ENCODE measurements at places on chromosomes 1 and 21.

- peak; percentile 50 for DNase-seq
These were observed 65.4 kb downstream of the RUNX1 start for GRCh38 chr21:34983680-34984086.

DNA sequence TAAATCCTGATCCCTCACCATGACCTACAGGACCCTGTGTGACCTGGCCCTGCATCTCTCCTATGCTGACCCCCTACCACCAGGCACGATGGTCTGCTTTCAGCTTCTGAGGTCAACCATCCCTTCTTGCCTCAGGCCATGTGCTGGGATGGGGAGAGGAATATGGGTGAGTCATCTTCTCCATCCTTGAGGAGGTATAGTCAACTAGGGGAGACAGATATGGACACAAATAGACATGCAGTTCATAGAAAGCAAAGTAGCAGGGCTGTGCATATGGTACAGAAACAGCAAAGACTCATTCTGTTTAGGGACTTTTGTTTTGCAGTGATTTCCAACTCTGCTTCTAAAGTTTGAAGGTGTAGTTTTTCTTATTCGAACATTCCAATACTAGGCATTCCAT is 250.8 kb upstream of the FGGY start:
- no peak for DNase-seq

DNA sequence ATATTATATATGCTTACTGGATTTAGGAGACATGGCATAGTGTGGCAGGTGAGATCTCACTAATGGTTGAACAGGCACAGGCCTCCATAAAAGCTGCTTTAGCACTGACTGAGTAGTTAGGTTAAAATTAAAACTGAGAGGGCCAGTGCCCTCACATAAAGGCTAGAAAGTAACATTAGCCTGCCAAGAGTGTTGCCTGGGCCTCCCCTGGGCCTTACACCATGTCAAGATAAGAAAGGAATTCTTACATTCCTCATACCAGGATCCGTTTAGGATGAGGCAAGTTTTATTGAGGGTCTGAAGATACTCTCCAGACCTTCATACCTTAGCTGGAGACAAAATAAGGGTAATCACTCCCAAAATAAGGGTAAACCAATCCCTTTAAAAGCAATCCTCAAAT is 1011.8 kb downstream of the PLA2G4A start:
- no peak for DNase-seq

- DNase-seq: no peak
These were observed at the start of gene SDC3 for GRCh38 chr1:30908696-30909364. TSS of gene SDC3 (minus strand) at chr1:30908758. CDS start at chr1:30908586, 172 bp downstream.

GRCh38 chr1:80533093-80533492 is 1267.6 kb upstream of the ADGRL2 start:
- no peak for DNase-seq

GRCh38 chr1:1079408-1080121 is 5.5 kb upstream of the RNF223 start:
- DNase-seq: no peak

GRCh38 chr1:7296968-7297367 is 474.1 kb upstream of the VAMP3 start:
- DNase-seq: no peak

- no peak for DNase-seq
These were observed 37.0 kb upstream of the ATP6V1G3 start for GRCh38 chr1:198577444-198577843.

DNA sequence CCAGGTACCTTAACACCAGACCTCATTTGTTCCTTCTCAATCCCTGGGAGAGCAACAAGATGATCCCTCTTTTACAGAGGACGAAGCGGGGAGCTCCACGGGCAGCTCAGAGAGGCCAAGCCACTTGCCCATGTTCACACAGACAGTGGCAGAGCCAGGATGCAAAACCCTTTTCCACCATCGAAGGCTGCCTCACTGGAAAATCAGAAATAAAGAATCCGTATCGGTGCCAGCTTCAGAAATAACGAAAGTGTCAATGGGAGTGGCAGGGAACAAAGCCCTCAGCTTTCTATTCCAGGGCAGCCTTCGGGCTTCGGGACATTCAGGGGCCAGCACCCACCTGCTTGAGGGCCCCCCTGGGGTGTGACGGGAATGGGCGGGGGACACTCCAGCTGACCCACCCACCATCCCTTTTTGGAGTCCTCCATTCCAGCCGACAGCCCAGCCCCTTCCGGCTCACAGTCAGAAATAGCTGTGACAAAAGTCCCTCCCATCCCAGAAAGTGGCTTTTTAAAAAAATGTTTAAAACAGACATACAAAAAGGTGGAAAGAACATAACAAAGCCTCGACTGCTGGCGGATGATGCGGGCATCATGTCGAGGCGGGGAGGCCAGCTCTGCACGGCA is 6.0 kb downstream of the IFFO2 start:
- DNase-seq: no peak

DNA sequence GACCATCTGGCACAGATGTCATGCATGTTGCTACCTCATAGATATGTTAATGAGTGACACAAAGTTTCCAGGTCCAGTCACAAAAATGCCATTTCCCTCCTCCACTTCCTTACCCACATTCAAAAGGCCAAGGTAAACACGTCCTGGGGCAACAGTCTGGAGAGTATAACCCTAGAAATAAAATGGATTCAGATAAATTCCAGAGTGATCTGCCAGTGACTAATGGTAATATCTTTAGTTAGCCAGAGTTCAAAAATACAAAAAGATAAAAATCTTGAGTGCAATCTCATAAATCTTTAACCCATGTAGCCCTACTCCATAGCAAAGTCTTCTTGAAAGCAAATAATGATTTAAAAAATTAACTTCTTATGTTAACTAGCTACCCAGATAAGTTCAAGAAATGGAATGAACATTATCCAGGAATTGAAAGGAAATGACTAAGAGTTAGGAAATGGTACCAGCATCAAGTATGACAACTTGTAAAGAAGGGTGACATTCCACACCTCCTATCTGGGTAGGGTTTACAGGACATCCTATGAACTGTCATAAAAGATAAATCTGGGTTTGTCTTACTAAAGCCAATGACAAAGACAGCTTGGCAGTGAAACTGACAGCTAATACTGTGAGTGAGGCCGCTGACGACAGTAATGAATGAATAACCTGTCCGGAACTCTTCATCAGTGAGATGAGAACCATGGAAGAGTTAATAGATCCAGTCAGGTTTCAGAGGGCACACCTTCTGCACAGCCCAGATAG is 18.1 kb downstream of the RGS2 start:
- no peak for DNase-seq

DNA sequence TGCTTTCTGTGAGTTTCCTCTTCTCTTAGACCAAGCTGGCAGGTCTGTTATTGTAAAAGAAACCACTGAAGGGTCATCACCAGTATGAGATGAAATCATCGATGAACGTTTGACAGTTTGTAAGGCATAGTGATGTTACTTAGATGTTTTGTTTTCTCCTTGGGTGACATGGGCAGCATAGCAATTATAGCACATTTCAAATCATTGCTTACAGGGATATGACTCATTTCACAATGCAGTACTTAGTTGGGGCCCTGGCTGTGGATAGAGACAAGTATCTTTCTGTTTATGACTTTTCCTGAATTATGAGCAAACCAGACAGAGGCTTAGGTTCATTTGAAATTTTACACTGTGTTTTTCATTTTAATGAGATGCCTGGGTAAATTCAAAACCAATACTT is 313.0 kb downstream of the RWDD3 start:
- DNase-seq: no peak

DNA sequence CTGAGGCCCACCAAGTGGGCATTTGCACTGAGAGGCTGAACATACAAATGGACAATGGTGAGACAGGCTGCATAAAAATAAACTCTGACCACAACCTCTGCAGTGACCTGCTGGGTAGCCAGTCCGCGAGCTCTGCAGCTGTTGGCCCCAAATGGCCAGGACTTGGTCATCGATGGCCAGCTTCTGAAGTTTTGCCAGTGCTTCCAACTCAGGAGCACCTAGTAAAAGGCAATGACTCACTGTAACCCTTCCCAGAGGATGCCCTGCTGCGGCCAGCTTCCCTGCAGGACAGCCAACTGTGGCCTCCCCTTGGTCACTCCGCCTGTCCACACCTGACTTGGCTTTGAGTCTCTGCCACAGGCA is 185.4 kb downstream of the DYRK1A start:
- no peak for DNase-seq

DNA sequence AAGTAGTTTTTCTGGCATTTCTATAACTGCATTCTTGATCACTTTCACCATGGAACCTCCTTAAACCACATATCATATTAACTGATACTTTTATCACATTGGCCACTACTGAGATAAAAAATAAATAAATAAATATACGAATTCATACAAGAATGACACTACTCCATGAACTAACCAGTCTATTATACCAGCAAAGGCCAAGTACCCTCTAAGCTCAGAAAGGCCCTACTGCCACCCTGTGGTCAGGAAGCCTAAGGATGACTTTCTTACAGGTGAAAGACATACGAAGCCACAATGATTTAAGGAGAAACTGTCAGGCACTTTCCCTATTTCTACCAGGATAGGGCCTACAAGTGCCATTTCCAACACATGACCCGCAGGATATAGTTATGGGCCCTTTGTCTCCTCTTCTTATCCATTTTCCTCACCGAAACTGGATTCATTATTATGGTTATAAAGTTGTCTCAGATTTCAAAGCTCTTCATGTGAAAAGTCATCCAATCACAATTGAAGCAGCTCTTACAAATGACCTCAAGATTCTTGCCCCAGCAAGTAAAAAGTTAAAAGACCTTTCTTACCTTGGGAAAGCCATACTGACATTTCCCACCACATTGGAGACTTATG is 23.9 kb downstream of the DNAJC8 start:
- peak; percentile 22 for DNase-seq

- no peak for DNase-seq
These were observed 234.1 kb downstream of the NFIA start for GRCh38 chr1:61316493-61316892.

DNA sequence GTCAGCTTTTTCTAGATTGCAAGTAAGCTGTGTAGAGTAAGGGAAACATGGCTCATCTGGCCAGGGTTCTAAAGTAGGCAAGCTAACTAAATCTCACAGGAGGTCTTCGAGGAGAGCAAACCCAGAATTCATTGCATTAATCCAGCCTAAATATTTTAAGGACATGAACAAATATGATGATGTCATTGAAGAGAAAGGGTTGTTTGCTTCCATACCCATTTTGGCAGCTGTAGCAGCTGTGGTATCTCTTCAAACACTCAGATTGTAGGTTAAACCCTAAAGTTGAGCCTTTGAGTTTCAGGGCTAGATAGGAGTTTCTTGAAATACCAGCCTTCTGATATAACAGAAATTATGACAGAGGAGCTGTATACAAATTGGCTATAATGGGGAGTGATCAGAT is 200.5 kb upstream of the C1orf105 start:
- DNase-seq: no peak

- DNase-seq: no peak
These were observed 27.4 kb downstream of the KCNN3 start for GRCh38 chr1:154842635-154843034.

GRCh38 chr1:11783556-11783955 is 21.6 kb downstream of the C1orf167 start:
- no peak for DNase-seq

- DNase-seq: no peak
These were observed 2.1 kb downstream of the CLCA1 start for GRCh38 chr1:86470859-86471258.

DNA sequence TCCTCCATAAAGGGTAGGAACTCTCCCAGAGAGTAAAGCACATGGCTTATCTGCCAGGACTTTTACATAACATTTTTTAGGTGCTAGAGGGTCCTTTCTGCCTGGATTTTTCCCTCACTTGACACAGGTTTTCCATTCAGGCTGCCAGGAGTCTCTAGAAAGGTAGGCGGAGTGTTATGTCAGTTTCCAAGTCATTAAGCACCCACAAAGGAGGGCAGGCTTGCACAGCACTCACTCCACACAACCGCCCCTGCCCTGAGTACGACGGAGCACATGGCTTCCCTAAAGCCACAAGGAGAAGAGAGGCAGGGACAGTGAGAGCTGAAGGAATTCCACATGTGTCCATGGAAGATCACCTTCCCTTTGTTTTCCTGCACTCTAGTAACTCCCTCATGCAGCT is 55.7 kb downstream of the CAPZB start:
- no peak for DNase-seq

- no peak for DNase-seq
These were observed 26.6 kb downstream of the ATF6 start for GRCh38 chr1:161792740-161793139.

Data from stimulated activated CD8-positive, alpha-beta memory T cell treated with anti-CD3 and anti-CD28 coated beads, Interleukin-15, amount 100 ng/mL, for 4 hours (primary cell).